Astrocyte of the cerebellum (primary cell): ENCODE measurements at places on chromosomes 6 and 20.

DNA sequence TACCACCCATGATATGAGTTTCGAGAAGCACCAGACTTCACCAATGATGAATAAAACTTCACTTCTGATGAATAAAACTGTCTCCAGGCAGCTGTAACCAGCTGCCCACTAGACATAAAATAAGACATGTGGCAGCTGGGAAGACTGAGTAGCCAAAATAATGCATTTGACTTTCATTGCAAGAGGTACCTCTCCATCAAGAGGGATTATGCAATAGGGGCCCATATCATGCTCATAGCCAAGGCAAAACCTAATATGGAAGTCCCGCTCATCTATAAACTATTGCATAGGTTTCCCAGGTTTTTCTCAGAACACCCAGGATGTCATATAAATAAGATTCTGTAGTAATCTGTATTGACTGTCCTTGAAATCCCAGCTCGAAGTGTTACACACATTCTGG is 155.5 kb downstream of the SIM1 start:
- no peak for DNase-seq

- no peak for DNase-seq
Observed at GRCh38 chr6:168835991-168836390, 395.0 kb downstream of the SMOC2 start.

DNA sequence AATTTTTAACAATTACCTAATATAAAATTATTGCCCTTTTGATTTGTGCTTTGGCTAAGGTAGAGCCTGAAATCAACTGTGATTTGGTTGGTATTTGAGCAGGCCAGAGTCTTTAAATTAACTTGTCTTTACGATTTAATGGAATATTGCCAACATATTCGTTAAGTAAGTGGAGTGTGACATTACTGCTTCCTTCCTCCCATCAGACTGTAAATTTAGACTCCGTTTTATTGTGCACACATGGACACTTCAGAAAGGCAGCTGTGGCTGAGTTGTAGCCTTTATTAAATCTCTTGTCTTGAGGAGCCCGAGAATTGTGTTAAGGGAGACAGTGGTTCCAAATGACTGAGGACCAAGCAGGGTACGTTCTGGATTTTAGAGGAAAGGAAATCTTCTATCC is 57.4 kb downstream of the CAP2 start:
- DNase-seq: no peak

DNA sequence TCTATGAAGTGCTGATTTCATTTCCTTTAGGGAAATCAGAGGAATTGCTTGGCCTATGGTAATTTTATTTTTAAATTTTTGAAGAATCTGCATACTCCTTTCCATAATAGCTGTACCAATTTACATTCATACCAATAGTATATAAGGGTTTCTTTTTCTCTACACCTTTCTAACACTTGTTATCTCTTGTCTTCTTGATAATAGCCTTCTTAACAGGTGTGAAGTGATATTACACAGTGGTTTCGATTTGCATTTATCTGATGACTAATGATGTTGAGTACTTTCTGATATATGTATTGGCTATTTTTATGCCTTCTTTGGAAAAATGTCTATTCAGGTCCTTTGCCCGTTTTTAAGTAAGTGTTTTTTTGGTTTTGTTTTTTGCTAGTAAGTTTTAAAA is 40.8 kb downstream of the SMAP1 start:
- no peak for DNase-seq
